ENCODE measurements at places on chromosomes 4 and X.

GRCh38 chrX:25096522-25097045, 80.8 kb upstream of the ARX start:
- no peak for DNase-seq

DNA sequence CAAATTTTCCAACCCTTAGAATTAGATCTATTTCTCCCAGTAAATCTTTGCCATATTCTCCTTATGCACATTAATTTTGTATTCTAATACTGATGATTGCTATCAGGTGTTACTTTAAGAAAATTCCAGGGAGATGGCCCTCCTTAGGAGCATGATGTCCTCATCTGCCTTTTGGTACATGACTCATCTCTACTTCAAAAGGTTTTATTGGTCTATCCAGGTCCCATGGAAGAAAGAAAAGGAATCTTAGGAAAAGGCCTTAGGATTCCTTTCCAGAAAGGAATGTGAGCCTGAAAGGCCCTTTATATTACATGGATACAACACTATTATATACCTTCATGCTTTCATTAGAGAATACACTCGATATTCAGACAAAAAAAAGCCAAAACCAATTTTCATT, 968.2 kb downstream of the STIM2 start:
- no peak for DNase-seq

- no peak for DNase-seq
Measured at GRCh38 chrX:115459883-115460880, 100.8 kb upstream of the PLS3 start.

- no peak for DNase-seq
Measured at GRCh38 chr4:99762728-99763127, 53.9 kb upstream of the DAPP1 start.

GRCh38 chrX:155065035-155065734, 5.8 kb downstream of the CMC4 start:
- DNase-seq: no peak

DNA sequence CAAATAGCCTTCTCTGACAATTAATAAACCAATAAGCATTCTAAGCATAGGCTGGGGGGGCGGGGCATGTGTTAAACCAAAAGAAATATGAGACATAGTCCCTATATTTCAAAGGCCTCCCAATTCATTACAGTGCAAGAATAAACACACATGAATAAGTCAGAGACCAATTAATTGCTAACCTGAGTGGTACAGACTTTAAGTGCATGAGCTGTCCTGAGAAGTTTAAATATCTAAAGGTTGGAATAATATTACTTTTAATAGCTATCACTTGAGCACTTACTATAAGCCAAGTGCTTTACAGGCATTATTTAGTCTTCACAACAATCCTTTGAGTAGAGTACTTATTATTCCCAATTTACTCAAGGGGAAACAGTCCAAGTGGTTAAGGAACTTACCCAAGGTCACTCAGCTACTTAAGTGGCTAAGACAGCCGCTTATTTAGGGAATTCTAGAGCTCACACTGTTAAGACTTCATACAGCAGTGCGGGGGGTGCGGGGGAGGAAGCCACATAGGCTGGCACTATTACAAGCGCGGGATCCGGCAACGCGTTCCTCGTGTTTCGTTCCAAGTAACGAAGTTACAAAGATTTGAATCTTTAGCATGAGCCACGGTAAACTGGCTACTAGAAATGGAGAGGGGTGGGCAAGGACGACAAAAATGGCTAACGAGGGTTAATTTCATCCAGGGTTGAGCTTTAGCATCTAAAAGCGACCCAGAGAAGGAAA, 1.4 kb downstream of the THOC2 start:
- peak; percentile 4 for DNase-seq

GRCh38 chr4:143347484-143348111, 10.9 kb downstream of the GAB1 start:
- DNase-seq: no peak

GRCh38 chr4:8860892-8861575, 10.6 kb downstream of the HMX1 start:
- DNase-seq: no peak

GRCh38 chr4:162163892-162164759, at the start of gene FSTL5:
FSTL5 (minus strand) TSS chr4:162164000; CDS start chr4:162111396, 52,604 bp downstream.
- peak; percentile 56 for DNase-seq

DNA sequence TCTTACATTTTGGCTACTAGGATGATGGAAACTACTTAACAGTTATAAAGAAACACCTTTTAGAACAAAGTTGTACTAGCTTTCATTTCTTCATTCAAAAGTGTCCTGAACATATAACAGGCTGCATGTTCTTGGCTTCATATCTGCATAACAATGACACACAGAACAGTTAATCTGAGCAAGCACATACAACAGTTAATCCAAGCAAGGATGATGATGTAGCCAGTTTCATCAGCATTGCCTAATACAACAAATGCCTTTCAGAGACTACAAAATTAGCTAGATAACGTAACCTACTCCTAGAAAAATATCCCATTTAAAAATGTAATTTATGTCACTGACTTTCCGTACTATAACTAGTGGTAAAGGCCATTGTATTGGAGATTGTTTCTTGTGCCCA, 182.1 kb downstream of the SCFD2 start:
- no peak for DNase-seq

DNA sequence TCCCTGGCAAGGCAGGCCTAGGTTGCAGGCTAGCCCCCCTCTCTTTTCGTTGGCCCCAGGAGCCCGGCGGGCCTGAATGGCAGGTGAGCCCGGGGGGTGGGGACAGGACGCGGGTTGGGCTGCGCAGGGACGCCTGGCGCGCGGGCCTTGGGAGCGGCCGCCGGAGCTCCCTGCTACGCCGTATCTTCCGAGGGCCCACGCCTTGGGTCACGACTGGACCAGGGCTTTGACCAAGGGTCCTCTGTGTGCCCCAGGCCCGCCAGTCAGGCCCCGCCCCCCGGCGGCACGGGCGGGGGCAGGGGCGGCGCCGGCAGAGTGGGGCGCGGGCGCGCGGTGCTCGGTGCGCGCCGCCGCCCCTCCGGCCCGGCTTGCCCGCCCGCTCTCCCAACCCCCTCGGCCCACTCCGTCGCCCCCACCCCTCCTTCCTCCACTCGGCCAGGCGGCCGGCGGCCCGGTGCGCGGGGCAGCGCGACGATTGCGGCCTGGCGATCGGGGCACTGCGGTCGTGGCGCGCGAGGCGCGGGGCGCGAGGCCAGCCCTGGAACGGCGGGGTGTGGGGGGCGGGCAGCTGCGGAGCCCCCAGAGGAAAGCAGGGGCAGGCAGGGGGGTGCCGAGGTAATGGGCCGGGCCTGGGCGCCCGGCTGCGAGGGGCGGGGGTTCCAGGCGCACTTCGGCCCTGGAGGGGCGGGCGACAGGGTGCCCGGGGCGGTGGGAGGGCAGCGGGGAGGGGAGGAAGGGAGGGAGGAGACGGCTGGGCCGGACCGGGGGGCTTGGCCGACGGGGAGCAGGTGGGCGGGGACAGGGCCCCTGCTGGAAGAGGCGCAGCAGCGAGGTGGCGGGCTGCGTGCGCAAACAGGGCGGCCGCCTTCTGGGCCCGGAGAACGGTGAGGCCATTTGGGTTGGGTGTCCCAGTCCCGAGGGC, at the start of gene PRRG3:
Gene PRRG3, plus strand, starts transcription at position 798 of the 922 bp plus-strand sequence. CDS start 3,357 bp downstream, outside the sequence.
- DNase-seq: no peak

All from stimulated activated CD4-positive, alpha-beta T cell treated with anti-CD3 and anti-CD28 coated beads, Interleukin-1b, Interleukin-23, amount 100 ng/mL, for 48 hours (primary cell).